Posterior cingulate gyrus (tissue), 11 donors: ENCODE measurements at places on chromosomes 1 and 21.

- DNase-seq: peak; percentile 93
Observed at GRCh38 chr1:109490029-109490933, 3.6 kb upstream of the CYB561D1 start.

GRCh38 chr1:153883223-153883622 is 39.5 kb downstream of the GATAD2B start:
- no peak for DNase-seq

- DNase-seq: no peak
Observed at GRCh38 chr1:117607471-117607870, 1.6 kb downstream of the TENT5C start.

DNA sequence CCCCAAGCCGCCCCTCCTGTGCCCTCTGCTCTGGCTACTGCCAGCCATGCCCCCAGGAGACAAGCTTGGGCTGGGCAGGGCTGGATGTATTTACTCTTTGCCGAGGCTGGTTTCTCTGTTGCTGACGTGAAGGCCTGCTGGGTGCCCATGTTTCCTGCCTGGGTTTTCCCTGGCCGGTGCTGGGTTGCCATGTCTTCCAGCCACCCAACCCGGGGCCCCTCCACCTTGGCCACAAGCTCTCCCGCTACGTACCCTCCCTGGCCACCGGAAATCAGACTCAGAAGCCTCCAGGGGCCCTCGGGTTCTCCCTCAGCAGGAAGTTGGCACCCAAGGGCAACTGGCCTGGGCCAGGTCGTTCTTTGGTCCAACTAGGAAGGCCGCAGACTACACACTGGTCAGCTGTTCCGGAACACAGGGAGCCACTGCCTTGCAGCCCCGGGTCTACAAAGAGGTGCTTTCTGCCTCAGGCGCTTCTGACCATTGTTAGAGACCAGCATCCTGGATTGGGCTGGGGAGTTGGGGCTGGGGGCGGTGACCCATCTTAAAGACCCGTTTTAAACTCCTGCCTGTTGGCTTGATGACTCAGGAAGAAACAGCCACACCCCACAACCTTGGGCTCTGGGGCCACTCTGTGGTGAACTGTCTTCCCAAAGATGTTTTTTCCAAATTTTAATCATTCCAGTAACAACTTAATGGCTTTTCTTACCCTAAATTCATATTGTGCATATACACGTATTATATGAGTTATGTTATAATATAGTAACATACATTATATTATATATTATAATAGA is 71.2 kb upstream of the RUNX3 start:
- DNase-seq: no peak

GRCh38 chr1:1858382-1859086 is 32.4 kb downstream of the GNB1 start:
- peak; percentile 54 for DNase-seq
